Natural killer cell (primary cell): ENCODE measurements at places on chromosomes 6 and 20. TPM values are rescaled to one million over a fixed set of nuclear protein-coding genes. Genes with fewer than 3 reads are reported as not detected.

- no peak overlapping the region for H3K4me3 ChIP-seq
- peaks cover 40% of the 10 kb centered on the region for H3K4me1 ChIP-seq
- no peak overlapping the region for H3K27ac ChIP-seq
- H3K27me3 ChIP-seq, result no peaks in the 10 kb centered on the region
These were observed 4.0 kb downstream of the ZBTB24 start for GRCh38 chr6:109478841-109479624.

DNA sequence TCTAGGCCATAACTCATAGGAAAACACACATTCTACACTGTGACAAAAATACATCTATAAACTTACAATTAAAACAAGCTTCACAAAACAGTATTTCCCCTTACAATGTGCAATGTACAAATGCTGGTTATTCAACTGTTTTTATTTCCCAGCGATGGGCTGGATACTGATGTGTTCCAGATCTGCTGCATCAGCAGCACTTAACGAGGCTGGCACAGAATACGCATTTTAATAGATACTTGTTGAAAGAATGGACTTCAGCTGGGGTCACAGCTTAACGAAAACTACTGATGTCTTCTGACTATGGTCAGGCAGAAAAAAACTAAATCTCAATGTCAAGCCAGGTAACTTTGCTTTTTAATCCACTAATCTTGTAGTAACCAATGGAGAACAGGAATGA lies 70.9 kb downstream of the B4GALT5 start:
- H3K4me1 ChIP-seq, result peaks cover 11% of the 10 kb centered on the region
- H3K27me3 ChIP-seq, result no peaks in the 10 kb centered on the region
- H3K27ac ChIP-seq, result no peak overlapping the region
- peaks cover 74% of the 10 kb centered on the region for H3K36me3 ChIP-seq
- no peak for DNase-seq
- no peak overlapping the region for H3K4me3 ChIP-seq

DNA sequence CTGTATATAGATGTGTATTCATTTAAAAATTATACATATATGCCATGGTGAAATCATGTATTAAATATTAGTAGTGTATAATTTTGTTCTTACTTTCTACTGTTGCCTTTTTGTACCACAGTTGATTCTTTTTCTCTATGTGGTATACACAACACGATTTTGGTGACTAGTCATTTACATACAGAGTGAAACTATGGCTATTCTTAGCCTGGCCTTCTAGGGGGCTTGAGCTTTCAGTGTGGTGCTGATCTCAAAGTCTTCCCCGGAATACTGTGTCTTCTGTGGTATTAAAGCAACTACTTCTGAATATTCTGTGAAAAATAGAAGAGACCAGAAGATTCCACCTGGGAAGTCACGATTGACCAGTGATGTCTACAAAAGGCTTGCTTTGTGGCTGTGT lies 301.9 kb downstream of the UTRN start:
- H3K36me3 ChIP-seq, result peaks cover 25% of the 10 kb centered on the region
- H3K27ac ChIP-seq, result no peak overlapping the region

DNA sequence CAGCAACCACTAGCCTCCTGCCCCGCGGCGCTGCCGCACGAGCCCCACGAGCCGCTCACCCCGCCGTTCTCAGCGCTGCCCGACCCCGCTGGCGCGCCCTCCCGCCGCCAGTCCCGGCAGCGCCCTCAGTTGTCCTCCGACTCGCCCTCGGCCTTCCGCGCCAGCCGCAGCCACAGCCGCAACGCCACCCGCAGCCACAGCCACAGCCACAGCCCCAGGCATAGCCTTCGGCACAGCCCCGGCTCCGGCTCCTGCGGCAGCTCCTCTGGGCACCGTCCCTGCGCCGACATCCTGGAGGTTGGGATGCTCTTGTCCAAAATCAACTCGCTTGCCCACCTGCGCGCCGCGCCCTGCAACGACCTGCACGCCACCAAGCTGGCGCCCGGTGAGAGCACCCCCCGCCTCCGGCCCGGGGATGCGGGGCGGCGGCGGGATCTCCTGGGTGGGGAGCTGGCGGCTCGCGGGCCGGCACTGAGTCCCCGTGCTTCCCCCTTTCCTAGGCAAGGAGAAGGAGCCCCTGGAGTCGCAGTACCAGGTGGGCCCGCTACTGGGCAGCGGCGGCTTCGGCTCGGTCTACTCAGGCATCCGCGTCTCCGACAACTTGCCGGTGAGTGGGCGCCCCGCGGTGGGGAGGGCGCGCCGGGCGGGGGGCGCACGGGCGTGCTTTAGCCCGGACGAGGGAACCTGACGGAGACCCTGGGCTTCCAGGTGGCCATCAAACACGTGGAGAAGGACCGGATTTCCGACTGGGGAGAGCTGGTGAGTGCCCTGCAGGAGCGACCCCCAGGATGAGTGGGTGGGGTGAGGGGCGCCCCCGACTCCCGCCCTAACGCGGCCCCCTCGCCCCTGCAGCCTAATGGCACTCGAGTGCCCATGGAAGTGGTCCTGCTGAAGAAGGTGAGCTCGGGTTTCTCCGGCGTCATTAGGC lies 585 bp downstream of the PIM1 start:
- peak overlapping the region; percentile 75 for H3K27ac ChIP-seq
- peaks cover 42% of the 10 kb centered on the region for H3K36me3 ChIP-seq
- no peaks in the 10 kb centered on the region for H3K27me3 ChIP-seq
- peak; percentile 62 for DNase-seq
- peaks cover 37% of the 10 kb centered on the region for H3K4me1 ChIP-seq

DNA sequence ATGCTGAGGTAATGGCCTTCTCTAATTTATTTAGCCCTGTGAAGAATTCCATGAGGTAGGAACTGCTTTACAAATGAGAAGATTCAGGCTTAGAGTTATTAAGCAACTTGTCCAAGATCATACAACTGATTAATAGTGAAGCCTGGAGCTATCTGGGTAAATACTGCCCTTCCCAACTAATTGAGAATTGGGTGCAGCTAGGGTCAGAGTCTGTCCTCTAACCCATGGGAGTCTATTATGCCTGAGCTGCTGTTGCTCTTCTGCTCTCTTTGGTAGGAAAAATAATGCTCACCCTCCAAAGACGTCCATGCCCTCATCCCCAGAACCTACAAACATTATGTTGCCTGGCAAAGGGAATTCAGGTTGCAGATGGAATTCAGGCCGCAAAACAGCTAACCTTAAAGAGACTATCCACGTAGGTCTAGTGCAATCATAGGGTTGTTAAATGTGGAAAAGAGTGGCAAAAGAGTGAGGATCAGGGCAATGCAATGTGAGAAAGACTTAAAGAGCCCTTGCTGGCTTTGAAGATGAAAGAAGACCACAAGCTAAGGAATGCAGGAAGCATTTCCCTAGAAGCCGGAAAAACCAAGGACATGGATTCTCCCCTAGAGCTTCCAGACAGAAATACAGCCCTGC lies 90.1 kb downstream of the SPTLC3 start:
- DNase-seq, result no peak
- no peaks in the 10 kb centered on the region for H3K36me3 ChIP-seq
- H3K27ac ChIP-seq, result no peak overlapping the region

GRCh38 chr6:21953831-21954801 lies 342.7 kb downstream of the PRL start:
- no peaks in the 10 kb centered on the region for H3K4me1 ChIP-seq
- no peak for DNase-seq
- no peaks in the 10 kb centered on the region for H3K27me3 ChIP-seq

The FAM209A gene
- 5.4 TPM for total RNA-seq

- peaks cover 16% of the 10 kb centered on the region for H3K4me1 ChIP-seq
- H3K27me3 ChIP-seq, result peaks cover 48% of the 10 kb centered on the region
- no peak for DNase-seq
- H3K4me3 ChIP-seq, result no peak within 1 kb of the TSS
- no peaks in the 10 kb centered on the region for H3K36me3 ChIP-seq
- no peak within 1 kb of the TSS for H3K27ac ChIP-seq
These were observed at the start of gene FNDC1 for GRCh38 chr6:159169193-159169555. Gene FNDC1 (plus strand): TSS chr6:159169400. CDS start chr6:159169597, 197 bp downstream.
